ENCODE measurements at places on chromosomes 11 and 22.

DNA sequence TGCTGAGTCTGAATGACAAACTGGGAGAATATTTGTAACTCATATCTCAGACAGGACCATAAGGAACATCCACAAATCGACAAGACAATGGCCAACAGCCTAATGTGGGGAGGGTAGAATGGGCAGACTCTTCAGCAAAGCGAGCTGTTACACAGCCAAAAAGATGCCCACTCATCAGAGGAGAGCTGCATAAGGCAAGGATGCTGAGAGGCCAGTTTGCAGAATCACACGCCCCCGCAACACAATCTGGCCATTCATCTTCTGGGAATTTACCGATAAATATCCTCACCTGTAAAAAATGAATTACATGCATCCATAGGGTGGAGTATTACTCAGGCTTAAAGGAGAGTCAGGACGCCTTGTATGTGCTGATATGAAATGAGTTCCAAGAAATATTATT is 57.5 kb upstream of the SLC22A12 start:
- DNase-seq, result no peak

- no peak for DNase-seq
Measured at GRCh38 chr11:62962391-62962790, 22.4 kb downstream of the SLC22A6 start.

GRCh38 chr22:27207266-27207665 is 549.9 kb downstream of the MIAT start:
- DNase-seq, result no peak

GRCh38 chr11:123072762-123073161 is 10.8 kb upstream of the HSPA8 start:
- DNase-seq, result no peak

DNA sequence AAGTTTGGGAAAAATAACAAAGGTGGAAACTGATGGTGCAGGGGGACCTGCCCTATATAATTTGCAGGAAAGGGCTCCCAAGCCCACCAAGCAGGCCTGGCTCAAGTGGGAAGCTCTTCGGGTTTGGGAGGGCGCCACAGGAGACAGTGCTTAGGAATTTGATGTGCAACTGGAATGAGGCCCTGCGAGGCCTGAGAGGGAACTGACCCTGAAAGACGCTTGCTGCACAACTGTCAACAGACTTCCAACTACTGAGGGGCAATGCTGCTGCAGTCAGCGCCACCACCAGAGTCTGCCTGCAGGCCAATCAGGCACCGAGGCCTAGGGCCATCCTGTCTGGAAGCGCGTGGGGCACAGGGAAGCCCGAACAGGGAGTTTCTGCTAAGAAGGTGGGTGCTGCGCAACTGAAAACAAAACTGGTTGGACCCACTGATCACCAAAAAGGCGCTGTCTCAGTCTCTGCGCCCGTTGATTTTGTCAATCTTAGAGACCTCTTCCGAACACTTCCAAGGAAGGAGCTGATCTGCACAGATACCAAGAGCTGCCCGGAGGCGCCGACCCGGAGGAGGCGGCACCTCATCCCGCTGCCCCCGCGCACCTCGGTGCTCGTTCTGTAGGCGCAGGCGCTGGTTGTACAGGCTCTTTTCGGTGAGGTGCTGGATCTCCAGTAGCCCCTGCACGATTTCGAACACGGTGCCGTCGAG is 667 bp downstream of the DGCR6L start:
- no peak for DNase-seq

GRCh38 chr22:35450824-35451569 is 51.1 kb downstream of the MCM5 start:
- DNase-seq, result no peak
